ENCODE measurements at places on chromosomes 12 and 14.
A peak's percentile ranks its signal among the peaks of the same experiment; 100 is the strongest.

- no peak for DNase-seq
Observed at GRCh38 chr12:48980389-48980952, 2.3 kb downstream of the WNT1 start.

GRCh38 chr12:67940780-67941243 is 48.4 kb upstream of the IFNG-AS1 start:
- peak; percentile 62 for DNase-seq

DNA sequence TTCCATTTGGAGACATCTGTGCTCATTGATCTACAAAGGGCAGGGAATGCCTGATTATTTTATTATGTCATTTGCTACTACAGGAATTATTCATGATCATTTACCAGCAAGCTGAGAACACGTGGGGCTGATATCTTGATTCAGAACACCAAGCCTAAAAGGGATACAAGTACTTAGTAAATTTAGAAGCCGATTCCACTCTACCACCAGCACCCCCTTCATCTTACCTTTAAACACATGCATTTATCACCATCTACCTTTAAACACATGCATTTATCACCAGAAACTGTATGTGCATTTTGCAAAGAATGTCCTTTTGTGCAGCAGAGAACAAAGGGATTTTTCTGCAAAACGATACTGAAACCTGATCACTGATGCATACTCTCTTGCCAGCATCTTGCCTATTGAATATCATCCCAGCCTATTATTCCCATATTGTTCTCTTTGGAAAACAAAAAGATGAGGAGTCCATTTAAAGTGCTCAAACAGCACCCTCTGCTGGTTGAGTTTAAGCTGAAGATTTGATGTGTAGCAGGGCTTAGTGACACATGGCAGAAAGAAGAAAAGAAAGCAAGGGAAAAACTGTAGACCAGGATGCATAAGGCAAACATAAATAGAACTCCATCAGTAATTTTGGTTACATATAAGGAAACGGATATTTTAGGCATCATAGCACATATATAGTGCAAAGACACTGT is 132.6 kb upstream of the PLEKHG7 start:
- peak; percentile 90 for DNase-seq

DNA sequence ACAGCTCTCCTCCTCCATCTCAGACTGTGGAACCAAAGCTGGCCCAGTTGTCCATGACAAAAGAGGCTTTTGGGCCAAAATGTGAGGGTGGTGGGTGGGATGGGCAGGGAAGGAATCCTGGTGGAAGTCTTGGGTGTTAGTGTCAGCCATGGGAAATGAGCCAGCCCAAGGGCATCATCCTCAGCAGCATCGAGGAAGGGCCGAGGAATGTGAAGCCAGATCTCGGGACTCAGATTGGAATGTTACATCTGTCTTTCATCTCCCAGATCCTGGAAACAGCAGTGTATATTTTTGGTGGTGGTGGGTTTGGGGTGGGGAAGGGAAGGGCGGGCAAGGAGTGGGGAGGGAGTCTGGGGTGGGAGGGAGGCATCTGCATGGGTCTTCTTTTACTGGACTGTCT is 11.8 kb upstream of the TAMALIN start:
- no peak for DNase-seq
